ENCODE measurements at places on chromosomes 5 and 9.

- DNase-seq: no peak
Measured at GRCh38 chr5:13212886-13213285, 731.6 kb downstream of the DNAH5 start.

- DNase-seq: no peak
Measured at GRCh38 chr5:125467222-125467621, 720.8 kb upstream of the ZNF608 start.

DNA sequence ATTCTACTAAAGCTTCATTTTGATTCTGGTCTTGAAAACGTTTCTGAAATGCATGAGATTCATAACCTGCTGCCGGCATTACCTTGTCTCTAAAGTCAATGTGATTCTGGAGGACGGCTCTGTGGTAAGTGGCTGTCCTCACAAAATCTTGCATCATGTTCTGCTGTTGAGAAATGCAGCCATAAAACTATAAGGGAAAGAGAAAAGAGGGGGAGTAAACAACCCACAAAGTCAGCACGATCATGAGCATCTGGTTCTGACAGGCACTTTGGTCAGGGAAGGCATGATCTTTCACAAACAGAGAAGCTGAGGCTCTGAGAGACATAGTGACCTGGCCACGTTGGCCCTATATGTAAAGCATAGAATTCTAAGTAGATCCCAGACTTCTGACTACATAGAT, 168.9 kb upstream of the PUM3 start:
- DNase-seq: no peak

DNA sequence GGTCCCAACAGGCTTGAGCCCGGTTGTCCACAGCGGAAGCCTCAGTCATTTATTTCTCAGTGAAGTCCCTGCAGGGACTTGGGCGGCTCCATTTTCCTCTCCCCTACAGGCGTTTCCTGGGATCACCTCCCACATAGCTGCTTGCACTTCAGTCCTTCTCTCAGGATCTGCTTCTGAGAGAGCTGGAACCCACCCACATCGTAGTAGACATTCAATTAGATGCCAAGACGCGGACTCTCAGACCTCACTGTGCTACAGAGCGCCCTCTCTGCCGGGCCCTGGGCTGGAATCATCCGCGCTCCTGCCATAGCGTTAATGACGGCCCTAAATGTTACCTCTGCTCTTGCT, 54.0 kb upstream of the ROR2 start:
- DNase-seq: no peak

- DNase-seq: no peak
Measured at GRCh38 chr5:58913406-58913990, 330.6 kb downstream of the RAB3C start.

- DNase-seq: no peak
Measured at GRCh38 chr9:97660847-97661246, 27.2 kb downstream of the NCBP1 start.

- no peak for DNase-seq
Measured at GRCh38 chr5:14956423-14957046, 85.0 kb upstream of the ANKH start.

DNA sequence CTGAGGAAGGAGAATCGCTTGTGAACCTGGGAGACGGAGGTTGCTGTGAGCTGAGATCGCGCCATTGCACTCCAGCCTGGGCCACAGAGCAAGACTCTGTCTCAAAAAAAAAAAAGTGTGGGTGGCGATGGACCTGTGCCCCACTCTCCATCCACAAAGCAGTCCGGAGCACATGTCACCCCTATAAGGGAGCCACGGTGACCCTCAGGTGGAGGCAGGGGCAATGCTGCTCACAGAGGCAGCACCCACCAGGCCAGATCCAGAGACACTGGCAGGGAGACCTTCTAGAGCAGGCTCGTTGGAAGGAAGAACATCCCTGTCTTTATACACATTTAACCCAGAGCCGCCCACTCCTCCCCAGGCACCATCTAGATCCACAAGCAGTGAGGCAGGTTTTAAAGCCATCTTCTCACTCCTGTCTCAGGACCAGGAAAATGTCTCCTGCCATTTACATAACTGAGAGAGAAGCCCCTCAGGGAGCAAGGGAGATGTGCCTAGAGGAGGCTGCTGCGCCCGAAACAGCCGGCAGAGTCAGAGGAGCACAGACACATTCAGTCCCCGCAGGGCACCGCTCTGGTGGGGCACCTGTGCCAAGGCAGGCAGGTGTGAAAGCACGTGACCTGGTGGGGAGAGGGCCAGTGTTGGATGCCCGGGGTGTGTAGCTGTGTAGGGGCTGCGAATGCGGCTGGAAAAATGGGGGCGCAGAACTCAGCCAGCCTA, 31.6 kb upstream of the ADAMTS2 start:
- no peak for DNase-seq

- no peak for DNase-seq
Measured at GRCh38 chr5:173705512-173706044, 89.1 kb upstream of the BOD1 start.

- DNase-seq: no peak
Measured at GRCh38 chr9:136951541-136952320, at the start of gene LCN12. LCN12 (plus strand) TSS chr9:136952273; CDS start chr9:136952328, 55 bp downstream.

DNA sequence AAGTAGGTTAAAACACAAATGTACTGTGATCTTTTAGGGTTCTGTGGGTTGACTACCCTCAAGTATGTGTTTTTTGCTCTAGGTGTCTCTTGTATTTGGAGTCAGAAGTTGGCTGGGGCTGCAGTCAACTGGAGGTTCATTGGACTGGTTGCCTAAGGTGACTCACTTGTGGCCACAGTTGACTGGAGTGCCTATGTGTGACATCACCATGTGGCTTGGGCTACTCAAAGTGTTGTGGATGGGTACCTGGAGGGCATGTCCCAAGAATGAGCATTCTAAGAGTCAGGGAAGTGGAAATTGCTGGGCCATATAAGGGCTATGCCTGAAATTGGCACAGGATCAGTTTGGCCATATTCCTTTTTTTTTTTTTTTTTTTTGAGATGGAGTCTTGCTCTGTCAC, 27.4 kb downstream of the SNX30 start:
- no peak for DNase-seq

GRCh38 chr9:76717176-76717575, 47.1 kb upstream of the PCA3 start:
- no peak for DNase-seq

DNA sequence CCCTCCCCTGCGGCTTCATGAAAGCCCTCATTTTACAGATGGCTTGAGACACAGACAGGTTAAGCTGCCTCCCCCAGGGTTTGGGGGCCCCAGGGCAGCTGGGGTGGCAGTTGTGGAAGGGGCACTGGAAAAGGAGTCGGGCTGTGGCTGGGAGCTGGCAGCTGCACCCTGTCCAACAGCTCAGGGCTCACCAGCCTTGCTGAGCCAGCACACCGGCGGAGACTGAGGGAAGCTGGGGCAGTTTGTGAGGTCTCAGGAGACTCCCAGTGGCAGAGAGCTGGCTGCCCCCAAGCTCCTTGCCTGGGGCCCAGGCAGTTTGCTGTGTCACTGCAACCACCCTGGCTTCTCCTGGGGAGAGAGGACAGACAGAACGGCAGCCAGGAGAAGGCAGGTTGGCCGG, 34.8 kb upstream of the RAPGEF1 start:
- DNase-seq: no peak
